ENCODE measurements at places on chromosomes 6 and 20.

GRCh38 chr6:73873081-73873480 is 177.1 kb downstream of the CD109 start:
- no peak for DNase-seq
- no peaks in the 10 kb centered on the region for H3K4me1 ChIP-seq
- H3K27me3 ChIP-seq = no peaks in the 10 kb centered on the region
- H3K4me3 ChIP-seq = no peak overlapping the region

DNA sequence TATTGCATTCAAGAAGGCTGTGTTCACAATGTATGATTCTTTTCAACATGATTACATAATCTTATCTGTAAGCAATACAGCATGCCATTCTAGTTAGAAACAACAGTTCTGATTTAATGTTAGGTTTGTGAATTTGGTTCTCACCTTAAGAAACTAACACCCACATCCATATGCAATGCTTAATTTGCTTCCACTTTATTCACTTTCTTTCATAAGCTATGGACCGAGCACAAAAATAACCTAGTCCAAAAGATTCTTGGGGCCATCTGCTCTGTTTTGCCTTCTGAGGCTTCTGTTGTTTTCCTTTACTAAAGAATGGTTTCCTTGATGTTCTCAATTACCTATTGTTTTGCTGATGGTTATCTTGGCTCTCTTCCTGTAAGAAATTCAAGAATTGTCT is 258.2 kb downstream of the EYS start:
- H3K27ac ChIP-seq = no peak overlapping the region
- H3K36me3 ChIP-seq = no peaks in the 10 kb centered on the region
- no peak for DNase-seq
- no peak overlapping the region for H3K4me3 ChIP-seq

- no peak overlapping the region for H3K4me3 ChIP-seq
- no peaks in the 10 kb centered on the region for H3K36me3 ChIP-seq
- no peaks in the 10 kb centered on the region for H3K27me3 ChIP-seq
Measured at GRCh38 chr20:3010985-3011723, 32.3 kb upstream of the GNRH2 start.

GRCh38 chr6:143539106-143539505 is 27.6 kb upstream of the FUCA2 start:
- no peak overlapping the region for H3K27ac ChIP-seq
- no peaks in the 10 kb centered on the region for H3K36me3 ChIP-seq
- H3K4me1 ChIP-seq = peaks cover 18% of the 10 kb centered on the region
- no peaks in the 10 kb centered on the region for H3K27me3 ChIP-seq
- DNase-seq = no peak

DNA sequence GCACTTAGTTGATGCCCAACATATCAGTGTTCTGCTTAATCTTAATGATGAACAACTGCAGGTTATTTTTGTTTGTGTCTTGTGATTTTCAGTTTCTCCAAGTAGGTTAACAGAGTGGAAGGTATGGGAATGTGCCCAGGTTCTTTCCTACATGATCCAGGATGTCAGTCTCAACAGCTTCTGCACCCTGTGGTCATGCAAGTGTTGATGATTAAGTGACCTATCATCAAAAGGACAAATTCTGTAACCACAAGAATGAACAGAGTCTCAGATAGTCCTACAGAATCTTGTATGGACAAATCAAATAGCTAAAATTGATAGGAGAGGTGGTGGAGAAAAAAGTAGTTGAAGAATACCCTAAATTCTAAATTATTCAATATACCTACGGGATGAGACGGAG is 26.1 kb downstream of the MAN1A1 start:
- no peak overlapping the region for H3K4me3 ChIP-seq
- H3K27me3 ChIP-seq = no peaks in the 10 kb centered on the region
- H3K36me3 ChIP-seq = peaks cover 7% of the 10 kb centered on the region
- no peak for DNase-seq
- H3K4me1 ChIP-seq = peaks cover 2% of the 10 kb centered on the region

DNA sequence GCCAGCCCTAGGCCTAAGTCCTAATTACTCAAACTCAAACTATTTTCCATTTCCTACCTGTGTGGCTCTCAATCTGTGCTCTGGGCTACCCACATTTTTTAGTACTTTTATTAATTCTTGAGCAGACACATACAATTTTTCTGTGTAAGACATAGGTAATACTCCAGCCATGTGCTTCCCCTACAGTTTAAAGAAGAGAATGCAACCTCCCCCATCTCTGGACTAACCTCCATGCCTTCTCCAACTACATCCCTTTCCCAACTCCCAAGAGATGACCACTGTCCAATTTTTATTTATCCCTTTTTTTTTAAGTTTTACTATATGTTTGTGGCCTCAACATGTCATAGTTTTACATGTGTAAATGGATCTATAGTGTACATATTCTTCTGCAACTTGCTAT is 5.8 kb downstream of the HMGN4 start:
- H3K4me3 ChIP-seq = no peak overlapping the region
- peaks cover 5% of the 10 kb centered on the region for H3K4me1 ChIP-seq
- no peak overlapping the region for H3K27ac ChIP-seq
- H3K36me3 ChIP-seq = no peaks in the 10 kb centered on the region
- H3K27me3 ChIP-seq = no peaks in the 10 kb centered on the region

All from liver (tissue), 10 donors.